ENCODE measurements at places on chromosomes 3 and 15.

DNA sequence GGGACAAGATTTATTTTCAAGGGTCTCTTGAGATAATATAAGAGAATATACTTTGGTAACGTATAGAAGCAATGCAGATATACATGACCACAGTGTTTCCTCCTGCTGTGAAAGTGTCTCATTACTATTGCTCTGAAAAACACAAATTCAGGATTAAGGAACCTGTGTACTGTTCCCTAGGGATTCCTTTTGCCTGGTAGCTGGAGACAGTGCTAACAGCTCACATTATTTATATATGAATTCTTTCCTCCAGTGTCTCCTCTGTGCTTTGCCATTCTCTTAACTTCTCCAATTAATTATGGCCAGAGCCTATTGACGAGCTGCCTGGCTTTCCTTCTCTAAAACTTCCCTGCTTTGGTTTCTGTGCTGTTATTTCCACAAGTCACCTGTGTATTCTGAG lies 235.4 kb downstream of the OTOL1 start:
- DNase-seq: no peak

GRCh38 chr15:90205050-90205848 lies 4.1 kb downstream of the SEMA4B start:
- DNase-seq: no peak

DNA sequence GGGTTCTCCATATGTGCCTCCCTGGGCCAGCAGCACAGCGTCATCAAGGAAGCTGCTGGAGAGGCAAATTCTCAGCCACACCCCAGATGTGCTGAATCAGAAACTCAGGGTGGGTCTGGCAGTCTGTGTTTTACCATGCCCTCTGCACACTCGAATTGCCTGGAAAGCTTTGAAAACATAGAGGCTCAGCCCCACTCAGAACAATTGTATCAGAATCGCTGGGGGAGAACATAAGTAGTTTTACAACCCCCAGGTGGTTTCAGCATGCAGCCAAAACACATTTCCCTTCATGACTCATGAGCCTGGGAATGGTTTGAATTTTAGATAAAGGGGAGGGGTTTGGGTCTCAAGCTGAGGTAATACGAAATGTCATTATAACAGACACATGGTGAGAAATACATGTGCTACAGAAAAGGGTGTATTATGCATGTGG lies 9.6 kb downstream of the TGM4 start:
- no peak for DNase-seq

GRCh38 chr15:79653533-79653932 lies 221.4 kb downstream of the MINAR1 start:
- DNase-seq: no peak

DNA sequence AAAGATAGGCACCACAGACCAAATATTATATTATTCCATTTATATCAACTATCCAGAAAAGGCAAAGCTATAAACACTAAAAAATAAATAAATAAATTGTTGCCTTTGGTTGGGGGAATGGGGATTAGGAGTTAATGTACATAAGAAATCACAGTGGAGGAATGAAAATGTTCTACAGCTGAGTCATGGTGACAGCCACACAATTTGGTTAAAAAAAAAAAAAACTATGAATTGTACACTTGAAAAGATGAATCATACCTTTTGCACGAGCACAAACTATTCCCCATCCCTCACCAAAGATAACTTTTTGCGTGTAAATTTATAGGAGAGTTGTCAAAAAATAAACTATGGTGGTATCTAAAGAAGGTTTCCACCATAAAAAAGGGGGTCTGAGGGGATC lies 103.2 kb downstream of the TBC1D5 start:
- no peak for DNase-seq

GRCh38 chr3:72100080-72100511 lies 315.1 kb upstream of the PROK2 start:
- no peak for DNase-seq
